ENCODE measurements at places on chromosomes 6 and 20.

- no peak for DNase-seq
Measured at GRCh38 chr6:170265655-170266054, 25.2 kb downstream of the DLL1 start.

GRCh38 chr6:146914489-146915483 lies 289.4 kb upstream of the STXBP5 start:
- no peak for DNase-seq

DNA sequence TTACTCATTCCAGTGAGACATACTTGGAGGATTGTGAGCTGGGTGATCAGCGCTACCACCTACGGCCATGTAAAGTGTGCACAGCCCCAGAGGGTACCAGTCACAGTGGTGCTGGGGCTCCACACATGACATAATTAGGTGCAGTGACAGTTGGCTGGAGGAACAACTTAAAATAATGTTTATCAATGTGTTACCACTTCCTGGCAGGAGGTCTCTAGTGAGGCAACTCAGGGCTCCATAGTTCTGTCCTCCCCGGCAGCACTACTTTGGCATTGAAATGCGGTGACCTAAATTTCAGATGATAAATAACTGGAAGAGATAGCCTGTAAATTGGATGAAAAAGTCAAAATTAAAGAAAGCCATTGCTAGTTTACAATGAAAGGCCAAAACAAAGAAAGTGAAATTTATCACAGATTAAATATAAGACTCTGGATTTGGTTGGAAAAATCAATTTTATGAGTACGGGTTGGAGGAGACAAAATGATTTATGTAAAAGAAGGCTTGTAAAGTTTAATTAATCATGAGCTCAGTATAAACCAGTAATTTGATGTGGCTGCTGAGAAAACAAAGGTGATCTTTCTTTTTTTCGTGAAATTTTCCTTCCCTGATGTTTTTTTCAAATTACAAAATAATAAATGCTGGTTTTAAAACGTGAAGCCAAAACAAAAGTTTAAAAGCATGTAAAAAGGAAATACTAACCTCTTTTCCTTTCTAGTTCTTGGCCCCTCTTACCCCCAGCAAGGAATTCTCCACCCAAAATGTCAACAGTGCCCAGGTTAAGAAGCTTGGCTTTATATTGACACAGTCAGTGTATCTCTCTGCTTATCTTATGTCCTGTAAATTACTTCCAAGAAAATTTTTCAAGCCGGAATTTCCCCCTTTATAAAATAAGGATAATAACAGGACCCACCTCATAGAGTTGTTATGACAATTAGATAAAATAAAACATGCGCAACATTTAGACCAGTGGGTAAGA lies 126.7 kb upstream of the NOX3 start:
- DNase-seq = no peak

GRCh38 chr6:110486756-110487155 lies 10.3 kb upstream of the SLC22A16 start:
- no peak for DNase-seq

DNA sequence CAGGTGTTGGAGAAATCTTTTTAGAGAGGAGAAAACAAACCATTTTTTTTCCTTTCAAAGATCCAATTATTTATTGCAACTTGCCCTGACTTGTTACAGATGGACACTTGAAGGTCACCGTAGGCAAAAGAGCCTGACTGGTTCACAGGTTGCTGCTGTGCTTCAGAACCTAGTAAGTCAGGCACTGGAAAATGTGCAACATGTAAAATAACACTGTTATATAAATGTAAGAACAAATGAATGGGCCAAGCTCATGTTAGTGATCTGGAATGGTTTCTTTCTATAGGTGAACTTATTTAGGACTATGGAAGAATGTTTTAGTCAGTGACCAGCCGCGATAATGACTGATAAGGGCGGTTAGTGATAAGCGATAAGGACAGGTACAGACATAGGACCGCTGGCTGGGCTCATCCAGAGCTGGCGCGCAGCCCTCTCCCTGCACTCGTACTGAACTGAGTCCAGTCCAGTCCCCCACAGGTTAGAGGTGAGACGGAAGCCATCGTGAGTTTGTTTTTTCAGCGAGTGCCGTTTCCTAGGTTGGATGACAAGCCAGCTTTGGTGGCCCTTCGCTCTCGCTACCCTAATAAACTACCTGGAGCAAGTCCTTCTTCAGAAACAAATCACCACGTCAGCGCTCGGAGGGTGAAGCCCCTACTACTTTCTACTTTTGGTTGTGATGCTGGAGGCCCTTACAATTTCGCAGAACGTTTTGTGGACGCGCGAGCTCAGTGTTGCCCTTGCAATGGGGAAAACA lies 94.4 kb upstream of the PRDM1 start:
- no peak for DNase-seq

DNA sequence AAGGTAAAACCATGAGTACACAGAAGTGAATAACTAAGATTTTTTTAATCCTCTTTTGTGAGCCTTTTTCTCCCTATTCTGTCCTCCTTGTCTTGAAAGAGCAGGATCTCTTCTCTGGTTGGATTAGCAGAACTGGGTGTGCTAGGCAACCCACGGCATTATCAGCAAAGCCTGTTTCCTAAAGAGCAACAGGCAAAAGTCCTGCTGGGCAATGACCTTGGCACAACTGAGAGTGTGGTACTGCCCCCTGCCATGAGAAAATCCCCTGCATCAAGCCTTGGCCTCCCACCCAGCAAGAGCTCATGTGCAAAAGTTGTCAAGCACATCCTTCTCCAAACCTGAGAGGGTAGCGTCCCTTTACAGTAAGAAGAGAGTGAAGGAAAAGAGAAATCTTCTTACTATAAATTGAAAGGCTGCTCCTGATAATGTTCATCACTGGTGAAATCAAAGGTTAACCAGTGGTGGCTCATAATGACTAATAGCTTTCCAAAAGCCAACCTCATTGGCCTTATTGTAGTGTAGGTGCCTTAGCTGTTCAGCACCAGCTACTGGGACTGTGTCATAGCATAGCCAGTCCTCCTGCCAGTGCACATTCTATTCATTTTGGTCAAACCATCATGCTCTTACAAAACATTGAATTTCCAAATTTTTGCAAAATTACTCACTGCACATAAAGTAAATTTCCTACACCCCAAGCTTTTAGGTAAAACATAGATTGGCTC lies 17.1 kb downstream of the KIF6 start:
- no peak for DNase-seq

- DNase-seq = no peak
Measured at GRCh38 chr6:25217302-25217701, 61.9 kb upstream of the CARMIL1 start.

GRCh38 chr20:16441546-16442164 lies 131.6 kb downstream of the KIF16B start:
- no peak for DNase-seq

DNA sequence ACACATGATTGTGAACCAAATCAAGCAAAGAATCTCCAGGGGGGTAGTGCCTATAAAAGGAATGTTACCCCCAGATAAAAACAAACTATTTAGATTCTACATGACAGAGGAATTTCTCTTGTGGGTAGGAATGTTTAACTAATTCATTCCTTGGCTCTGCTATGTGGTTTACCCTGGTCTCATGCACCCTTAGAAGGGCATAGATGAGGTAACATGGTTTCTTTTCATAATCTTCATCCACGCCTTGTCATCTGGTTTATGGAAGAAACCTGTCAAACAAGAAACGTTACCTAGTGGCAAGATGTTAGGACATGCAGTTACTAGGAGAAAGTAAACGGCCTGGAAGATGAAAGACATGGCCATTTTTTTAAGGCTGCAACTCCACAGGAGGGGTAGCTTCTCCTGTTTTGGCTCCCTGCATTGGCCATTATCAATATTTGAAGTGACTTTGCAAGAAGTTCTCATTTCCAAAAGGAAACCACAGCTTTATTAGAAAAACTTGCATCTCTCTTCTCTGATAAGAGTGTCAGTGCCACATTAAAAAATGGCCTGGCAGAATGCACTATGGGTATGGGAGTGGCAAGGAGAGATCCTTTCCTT lies 45.5 kb downstream of the STX11 start:
- DNase-seq = no peak

DNA sequence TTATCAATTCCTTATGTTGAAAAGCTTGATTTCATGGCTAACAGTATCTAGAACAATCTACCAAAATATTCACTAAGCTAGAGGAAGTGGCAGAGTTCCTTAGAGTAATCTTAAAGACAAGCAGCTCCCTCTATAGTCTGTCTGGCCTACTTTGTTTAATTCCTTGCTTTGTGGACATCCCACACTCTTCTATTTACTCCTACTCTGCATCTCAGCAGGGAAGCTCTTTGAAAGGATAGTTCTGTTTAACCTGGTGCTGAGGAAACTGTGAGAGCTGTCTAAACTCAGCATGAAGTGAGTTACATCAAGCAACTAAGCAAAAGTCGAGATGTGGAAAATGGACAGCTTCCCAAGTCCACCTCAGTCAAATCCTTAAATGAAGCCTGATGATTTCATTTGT lies 4.3 kb downstream of the REV3L start:
- no peak for DNase-seq
